NCI-H446 (cell line): ENCODE measurements at places on chromosomes 2 and 18.

GRCh38 chr2:5074733-5075132 is 617.5 kb upstream of the SOX11 start:
- DNase-seq, result no peak

DNA sequence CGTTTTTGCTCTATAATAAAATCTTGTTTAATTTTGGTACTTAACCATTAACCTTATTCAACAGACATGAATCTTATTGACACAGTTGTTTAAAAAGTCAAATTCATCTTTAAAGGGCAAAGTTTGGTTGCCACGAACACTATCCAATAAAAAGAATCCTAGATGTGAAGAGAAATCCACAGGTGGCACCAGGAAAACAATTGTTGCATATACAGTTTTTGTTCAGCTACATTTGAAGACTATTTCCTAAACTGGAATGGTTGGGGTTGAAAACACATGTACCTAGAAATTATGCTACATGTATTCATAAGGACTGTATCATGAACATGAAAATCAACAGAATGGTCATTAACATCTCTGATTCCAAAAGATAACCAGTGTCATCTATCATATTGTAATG is 71.1 kb upstream of the GULP1 start:
- DNase-seq, result no peak

- DNase-seq, result no peak
These were observed 127.1 kb downstream of the STK39 start for GRCh38 chr2:168120310-168120709.

GRCh38 chr2:6352247-6352646 is 513.5 kb downstream of the CMPK2 start:
- DNase-seq, result no peak

DNA sequence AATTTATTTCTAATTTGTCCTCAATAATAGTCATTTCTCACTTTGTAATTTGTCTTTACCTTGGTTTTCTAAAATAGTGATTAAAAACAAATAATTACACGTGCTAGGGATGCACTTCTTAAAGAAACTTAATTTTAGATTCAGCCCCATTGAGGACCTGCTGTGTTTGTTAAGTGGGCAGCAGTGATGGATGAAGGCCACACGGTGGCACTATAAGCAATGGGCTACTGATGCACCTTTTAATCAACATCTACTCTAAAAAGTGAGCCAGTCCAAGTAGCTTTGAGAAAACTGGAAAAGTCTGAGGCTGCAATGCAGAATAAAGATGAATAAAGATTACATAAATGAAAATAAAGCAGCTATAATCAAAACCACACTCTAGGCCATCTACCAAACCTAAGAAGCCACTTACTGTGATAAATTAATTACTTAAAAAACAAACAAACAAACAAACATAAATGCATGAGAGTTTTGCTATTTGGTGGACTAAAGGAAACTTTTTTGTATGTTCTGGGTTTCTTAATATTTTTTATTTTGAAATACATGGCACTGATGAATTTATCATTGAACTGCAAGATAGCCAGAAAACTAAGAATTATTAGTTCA is 89.3 kb downstream of the PDE11A start:
- DNase-seq, result peak; percentile 31

DNA sequence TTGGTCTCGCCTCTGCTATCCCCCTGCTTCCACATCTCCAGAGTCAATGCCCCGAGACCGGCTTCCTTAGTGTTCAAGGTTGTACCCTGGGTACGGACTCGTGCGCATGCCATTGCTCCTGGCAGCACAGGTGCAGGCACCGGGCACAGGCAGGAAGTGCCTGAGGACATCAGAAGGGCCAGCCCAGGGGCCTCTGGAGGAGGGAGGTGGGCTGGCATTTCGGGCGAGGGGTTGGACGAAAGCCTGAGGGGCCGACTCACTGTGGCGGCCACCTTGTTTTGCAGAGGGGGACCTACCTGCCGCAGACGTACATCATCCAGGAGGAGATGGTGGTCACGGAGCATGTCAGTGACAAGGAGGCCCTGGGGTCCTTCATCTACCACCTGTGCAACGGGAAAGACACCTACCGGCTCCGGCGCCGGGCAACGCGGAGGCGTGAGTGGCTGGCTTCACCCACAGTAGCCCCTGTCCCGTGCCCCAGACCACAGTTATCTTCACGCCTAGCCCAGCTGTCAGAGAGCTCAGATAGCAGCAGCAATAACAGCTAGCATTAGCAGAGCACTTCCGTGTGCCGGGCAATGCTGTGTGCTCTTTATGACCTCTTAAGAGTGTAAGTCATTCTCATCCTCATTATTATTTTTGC is 12.5 kb downstream of the ITM2C start:
- DNase-seq, result no peak
